ENCODE measurements at places on chromosomes 13 and 19.

DNA sequence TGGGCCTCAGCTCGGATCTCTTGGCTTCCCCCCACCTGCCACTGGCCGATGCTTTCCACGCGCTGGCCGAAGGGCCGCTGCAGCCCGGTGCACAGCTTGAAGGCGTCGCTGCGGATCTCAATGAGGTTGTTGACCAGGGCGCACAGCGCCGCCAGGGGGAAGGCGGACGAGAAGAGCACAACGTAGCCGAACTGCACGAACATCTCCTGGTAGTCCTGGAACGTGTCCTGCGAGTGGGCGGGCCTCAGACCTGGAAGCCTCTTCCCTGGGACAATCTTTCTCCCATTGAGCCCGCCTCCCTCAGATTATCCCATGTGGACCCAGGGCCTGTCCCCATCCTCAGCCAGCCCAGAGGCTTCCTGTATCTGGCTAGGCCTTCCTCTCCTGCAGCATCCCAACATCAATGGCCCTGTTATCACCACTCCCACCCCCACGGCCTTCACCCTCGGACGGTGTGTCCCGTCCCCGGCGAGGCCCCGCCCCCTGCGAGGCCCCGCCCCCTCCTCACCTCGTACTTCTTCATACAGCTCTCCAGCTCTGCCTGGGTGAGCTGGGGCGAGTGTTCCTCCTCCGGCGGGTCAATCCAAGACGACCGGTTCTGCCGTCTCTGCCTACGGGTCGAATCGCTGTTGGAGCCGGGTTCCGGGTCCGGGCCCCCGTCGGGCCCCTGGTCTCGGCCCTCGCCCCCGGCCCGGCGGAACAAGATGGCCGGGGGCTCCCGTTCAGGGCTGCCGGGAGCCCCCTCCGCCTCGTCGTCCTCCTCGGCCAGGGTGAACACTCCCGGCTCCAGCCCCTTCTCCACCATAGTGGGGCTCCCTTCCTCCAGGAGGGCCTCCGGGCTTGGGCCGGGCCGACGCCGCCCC, 6.8 kb downstream of the ANO8 start:
- peaks cover 12% of the 10 kb centered on the region for H3K27me3 ChIP-seq
- no peaks in the 10 kb centered on the region for H3K4me1 ChIP-seq
- peaks cover 14% of the 10 kb centered on the region for H3K36me3 ChIP-seq
- H3K27ac ChIP-seq: no peak overlapping the region
- peak; percentile 84 for DNase-seq
- peak overlapping the region; percentile 84 for H3K4me3 ChIP-seq

- H3K27ac ChIP-seq: no peak overlapping the region
- no peak for DNase-seq
- H3K4me1 ChIP-seq: peaks cover 15% of the 10 kb centered on the region
- no peaks in the 10 kb centered on the region for H3K36me3 ChIP-seq
- peaks cover 6% of the 10 kb centered on the region for H3K27me3 ChIP-seq
- no peak overlapping the region for H3K4me3 ChIP-seq
Observed at GRCh38 chr19:575527-576506, 3.4 kb downstream of the BSG start.

GRCh38 chr13:100648354-100648753, 26.2 kb downstream of the TMTC4 start:
- H3K27ac ChIP-seq: no peak overlapping the region
- no peak for DNase-seq
- H3K36me3 ChIP-seq: peaks cover 10% of the 10 kb centered on the region
- peaks cover 33% of the 10 kb centered on the region for H3K4me1 ChIP-seq
- peaks cover 7% of the 10 kb centered on the region for H3K27me3 ChIP-seq
- no peak overlapping the region for H3K4me3 ChIP-seq

- peaks cover 1% of the 10 kb centered on the region for H3K27me3 ChIP-seq
- H3K4me1 ChIP-seq: no peaks in the 10 kb centered on the region
- no peak overlapping the region for H3K27ac ChIP-seq
- H3K36me3 ChIP-seq: no peaks in the 10 kb centered on the region
Observed at GRCh38 chr13:48185018-48185417, 48.0 kb upstream of the ITM2B start.

DNA sequence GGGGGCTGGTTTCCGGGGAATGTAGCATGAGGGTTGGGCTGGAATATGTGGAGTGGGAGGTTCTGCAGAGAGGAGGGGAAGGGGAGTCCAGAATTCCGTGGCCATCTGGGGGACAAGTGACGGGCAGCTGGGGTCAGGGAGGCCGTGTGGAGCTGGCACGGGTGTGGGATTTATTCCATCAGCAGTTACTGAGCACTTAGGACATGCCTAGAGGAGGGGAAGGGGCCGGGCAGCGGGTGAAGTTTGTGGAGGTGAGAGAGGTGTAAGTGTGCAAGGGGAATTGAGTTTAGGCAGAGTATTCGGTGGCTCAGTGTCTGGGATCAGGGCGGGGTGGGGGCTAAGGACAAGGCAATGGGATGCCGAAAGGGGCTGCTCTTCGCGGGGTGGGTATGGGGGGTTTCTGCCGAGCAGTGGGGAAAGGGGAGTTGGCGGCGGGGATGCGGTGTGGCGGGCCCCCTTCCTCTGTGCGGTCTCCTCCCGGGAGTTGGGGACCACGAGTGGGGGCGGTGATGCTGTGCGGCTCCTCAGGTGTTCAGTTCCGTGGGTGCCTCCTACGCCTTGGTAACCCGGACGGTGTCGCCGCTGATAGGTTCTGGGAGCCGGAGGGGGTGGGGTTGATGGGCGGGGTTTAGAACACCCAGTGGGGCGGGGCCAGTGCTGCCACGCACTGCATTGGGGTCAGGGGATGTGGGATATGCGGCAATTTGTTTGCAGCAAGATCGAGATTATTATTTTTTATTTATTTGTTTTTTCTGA, 5.4 kb downstream of the CCDC61 start:
- H3K27ac ChIP-seq: peak overlapping the region; percentile 67
- peaks cover 4% of the 10 kb centered on the region for H3K27me3 ChIP-seq
- peak; percentile 44 for DNase-seq
- H3K4me3 ChIP-seq: peak overlapping the region; percentile 91
- H3K4me1 ChIP-seq: peaks cover 19% of the 10 kb centered on the region
- H3K36me3 ChIP-seq: peaks cover 7% of the 10 kb centered on the region

DNA sequence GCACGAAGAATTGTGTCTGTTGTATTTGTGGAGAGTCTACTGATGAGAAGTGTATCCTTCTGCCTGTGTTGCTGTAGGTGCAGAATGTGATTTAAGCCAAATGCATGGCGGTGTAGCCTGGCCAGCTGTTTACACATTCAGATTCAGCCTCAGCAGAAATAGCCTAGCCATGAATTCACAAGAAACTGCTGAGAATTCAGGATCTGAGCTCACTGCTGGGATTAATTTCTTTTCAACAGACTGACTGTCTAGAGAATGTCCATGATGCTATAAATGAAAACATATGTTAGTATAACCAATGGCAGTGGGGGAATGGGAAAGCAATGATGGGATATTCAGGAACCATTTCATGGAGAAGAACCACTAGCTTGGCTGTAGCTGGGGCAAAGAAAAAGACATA, 77.4 kb upstream of the RNF113B start:
- no peak for DNase-seq
- no peak overlapping the region for H3K27ac ChIP-seq
- H3K4me1 ChIP-seq: peaks cover 25% of the 10 kb centered on the region
- no peaks in the 10 kb centered on the region for H3K27me3 ChIP-seq
- H3K4me3 ChIP-seq: no peak overlapping the region

DNA sequence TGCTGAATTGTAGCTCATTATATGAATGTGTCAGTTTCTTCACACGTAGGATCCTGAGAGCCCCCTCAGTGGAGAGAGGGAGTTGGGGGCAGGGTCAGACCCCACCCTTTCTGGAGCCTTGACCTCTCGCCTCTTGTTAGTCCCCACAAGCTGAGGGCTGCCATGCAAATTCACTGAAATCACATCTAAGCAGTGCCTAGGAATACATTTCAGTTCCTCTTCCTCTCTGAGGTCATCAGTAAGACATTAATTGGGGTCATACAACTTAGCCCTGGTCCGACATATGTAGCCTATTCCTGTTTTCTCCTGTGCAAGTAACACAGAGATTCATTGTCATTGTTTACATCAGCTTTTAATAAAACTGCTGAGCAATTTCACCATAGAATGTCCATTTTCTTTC, 30.0 kb downstream of the MYO9B start:
- no peaks in the 10 kb centered on the region for H3K4me1 ChIP-seq
- no peak overlapping the region for H3K4me3 ChIP-seq

All from endothelial cell (in vitro differentiated cells).